ENCODE measurements at places on chromosomes 11 and 22. TPM values are rescaled to one million over a fixed set of nuclear protein-coding genes. Genes with fewer than 3 reads are reported as not detected.
A peak's percentile ranks its signal among the peaks of the same experiment; 100 is the strongest.

GPR152 gene
- polyA plus RNA-seq = not detected

PHETA2 gene
- polyA plus RNA-seq = 6.3 TPM

ZNF280B gene
- polyA plus RNA-seq = 0.26 TPM

OR8D4 gene
- not detected for polyA plus RNA-seq

USH1C gene
- polyA plus RNA-seq = 107 TPM

GAB4 gene
- not detected for polyA plus RNA-seq

ANKK1 gene
- 0.19 TPM for polyA plus RNA-seq

SEPTIN3 gene
- polyA plus RNA-seq = 0.49 TPM

DNA sequence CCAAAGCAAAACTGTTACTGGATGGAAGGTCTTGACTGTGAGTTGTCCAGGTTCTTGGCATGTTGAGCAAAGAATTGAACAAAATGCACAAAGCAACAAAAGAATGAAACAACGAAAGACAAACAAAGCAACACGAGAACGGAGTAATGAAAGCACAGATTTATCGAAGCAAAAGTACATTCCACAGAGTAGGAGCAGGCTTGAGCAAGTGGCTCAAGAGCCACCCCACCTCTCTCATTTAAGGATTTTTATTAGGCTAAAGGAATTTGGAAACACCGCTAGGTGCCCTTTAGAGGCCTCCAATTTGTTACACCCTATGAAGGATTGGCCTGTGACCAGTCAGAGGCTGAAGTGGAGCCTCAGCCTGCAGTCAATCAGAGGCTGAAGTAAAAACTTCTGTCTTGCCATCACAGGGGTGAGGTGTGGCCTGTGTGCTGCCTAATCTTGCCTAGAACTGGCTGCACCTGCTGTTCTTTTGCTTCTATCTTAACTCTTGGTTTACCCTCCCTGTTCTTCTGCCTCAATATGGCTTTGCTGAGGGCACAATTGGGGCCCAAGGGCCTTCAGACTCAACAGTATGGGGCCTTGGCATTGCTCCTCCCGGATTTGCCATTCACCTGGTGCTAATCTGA lies 59.4 kb upstream of the FTH1 start:
- no peak for DNase-seq

GRCh38 chr11:108751444-108751843 lies 86.6 kb downstream of the DDX10 start:
- no peak for DNase-seq

DNA sequence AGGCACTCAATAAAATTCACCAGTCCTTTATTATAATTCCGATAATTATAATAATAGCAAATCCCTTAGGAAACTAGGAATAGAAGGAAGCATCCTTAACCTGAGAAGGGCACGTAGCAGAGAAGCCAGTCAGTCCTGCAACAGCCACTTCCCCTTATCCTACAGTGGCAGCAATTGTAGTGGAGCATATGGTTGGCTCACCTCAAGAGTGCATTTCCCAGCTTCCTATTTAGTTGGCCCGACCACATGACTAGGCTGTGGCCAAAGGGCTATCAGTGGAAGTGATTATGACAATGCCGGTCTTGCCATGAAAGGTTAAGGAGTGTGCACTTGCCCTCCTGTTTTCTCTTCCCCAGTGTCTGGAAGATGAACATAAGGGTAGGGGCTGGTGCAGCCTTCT lies 27.0 kb downstream of the TESMIN start:
- no peak for DNase-seq

- peak; percentile 92 for DNase-seq
Measured at GRCh38 chr11:32333320-32333991, 101.9 kb downstream of the WT1 start.

DNA sequence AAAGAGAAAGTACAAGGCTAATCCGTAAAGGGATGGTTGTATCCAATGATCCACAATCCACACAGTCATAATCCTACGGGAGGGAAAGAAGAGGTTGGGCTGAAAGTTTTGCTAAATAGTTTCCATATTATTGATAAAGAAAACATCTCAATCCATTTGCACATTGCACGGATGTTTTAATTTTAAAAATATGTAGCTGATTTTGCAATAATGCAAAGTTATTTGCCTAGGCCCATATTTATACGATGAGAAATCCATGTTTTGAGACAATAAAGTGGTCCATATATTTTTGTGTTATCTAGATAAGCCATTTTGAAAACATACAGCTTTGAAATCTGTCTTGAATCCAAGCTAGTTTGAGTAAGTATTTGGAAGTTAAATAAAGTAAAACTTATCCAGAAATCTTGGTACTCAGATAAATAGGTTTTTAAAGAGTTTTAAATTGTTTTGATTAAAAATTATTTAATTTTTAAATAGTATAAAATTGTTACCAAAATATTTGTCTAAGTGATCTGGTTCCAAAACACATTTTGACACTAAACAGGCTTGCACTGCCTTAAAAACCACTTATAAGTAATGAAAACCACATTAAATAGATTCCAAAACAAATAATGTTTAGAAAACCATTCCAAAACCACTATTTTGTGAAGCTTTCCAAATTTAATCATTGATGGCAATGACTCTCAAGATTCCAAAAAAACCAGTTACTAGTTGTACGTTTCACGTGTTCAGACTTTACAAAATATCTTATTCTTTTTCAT lies 38.2 kb upstream of the PAMR1 start:
- no peak for DNase-seq

GRCh38 chr11:47378010-47378835 lies at the start of gene SPI1:
TSS of gene SPI1 (minus strand) at chr11:47378547. CDS start at chr11:47378353, 194 bp downstream.
- no peak for DNase-seq

- DNase-seq = peak; percentile 14
Measured at GRCh38 chr11:27688076-27688475, 12.2 kb downstream of the BDNF start.

DNA sequence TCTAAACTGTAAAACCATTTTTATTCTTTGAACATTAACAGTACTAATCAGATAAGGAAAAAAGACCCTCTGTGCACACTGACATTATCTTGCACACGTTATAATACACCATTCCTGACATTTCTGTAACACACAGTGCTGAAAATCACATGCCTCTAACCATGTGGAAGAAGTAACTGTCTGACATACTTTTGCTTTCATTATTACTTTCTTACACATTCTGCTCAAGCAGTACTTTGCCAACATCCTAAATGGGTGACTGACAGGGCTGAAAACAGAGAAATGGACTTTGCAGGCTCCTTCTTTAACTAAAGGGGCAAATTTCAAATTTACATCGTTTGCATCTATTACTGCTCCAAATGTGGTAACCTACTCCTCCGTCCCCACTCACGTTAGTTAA lies 22.8 kb upstream of the TP53AIP1 start:
- no peak for DNase-seq

GRCh38 chr11:15695096-15695721 lies 580.5 kb downstream of the INSC start:
- no peak for DNase-seq

DNA sequence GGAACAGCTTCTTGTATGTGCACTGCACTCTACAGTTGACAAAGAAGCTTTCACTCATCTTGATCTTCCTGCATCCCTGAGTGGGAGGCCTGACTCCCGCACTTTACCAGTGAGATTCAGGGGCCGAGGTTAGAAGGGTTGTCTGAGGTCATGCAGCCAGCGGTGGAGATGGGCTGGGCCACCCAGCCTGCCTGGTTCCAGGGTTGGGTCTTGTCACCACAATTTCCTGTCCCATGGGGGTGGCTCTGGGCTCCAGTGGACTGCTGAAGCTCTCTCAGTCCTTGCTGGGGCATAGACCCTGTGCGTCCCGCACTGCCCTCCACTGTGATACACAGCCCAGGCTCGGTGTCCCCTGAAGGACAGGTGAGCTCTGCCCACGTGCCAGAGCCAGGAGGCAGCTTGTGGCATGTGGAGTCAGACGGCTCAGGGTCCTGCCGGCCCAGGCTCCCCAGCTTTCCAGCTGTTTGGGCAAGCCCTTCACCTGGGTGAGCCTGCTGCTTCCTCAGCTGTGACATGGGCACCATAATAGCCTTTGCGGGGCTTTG lies 6.9 kb upstream of the MYO7A start:
- DNase-seq = no peak
